Sigmoid colon (tissue), 7 donors: ENCODE measurements at places on chromosomes 6 and 20. TPM values are rescaled to one million over a fixed set of nuclear protein-coding genes. Genes with fewer than 3 reads are reported as not detected.

DNA sequence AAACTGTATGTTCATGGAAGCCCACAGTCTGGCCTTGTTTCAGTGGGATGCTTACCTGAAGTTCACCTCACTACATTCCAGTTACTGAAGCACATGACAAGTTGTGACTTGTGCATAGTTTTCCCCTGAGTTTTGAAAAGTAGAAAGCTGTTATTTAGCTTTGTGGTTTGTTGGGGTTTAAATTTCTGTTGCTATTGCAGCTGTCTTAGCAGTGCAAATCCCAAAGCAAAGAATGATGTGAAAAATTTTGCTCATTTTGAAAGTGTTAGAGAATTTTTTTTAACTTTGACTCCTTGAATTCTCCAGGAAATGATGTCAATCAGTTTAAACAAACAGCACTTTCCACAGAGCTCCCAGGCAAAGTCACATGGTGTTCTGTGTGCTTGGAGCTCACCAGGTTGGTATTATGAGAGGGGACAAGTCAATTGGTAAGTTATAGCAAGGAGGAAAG is 268.4 kb downstream of the ADGRG6 start:
- H3K27me3 ChIP-seq = no peaks in the 10 kb centered on the region
- no peak for DNase-seq
- H3K27ac ChIP-seq = peak overlapping the region; percentile 46
- H3K4me1 ChIP-seq = no peaks in the 10 kb centered on the region
- H3K4me3 ChIP-seq = no peak overlapping the region

- H3K36me3 ChIP-seq = no peaks in the 10 kb centered on the region
- H3K27ac ChIP-seq = no peak overlapping the region
- no peak overlapping the region for H3K4me3 ChIP-seq
Measured at GRCh38 chr6:10793695-10794094, 44.6 kb downstream of the MAK start.

GRCh38 chr20:2794866-2795447 is 5.5 kb downstream of the CPXM1 start:
- no peak overlapping the region for H3K4me3 ChIP-seq
- DNase-seq = no peak
- no peaks in the 10 kb centered on the region for H3K36me3 ChIP-seq
- no peak overlapping the region for H3K27ac ChIP-seq
- H3K4me1 ChIP-seq = peaks cover 6% of the 10 kb centered on the region

DNA sequence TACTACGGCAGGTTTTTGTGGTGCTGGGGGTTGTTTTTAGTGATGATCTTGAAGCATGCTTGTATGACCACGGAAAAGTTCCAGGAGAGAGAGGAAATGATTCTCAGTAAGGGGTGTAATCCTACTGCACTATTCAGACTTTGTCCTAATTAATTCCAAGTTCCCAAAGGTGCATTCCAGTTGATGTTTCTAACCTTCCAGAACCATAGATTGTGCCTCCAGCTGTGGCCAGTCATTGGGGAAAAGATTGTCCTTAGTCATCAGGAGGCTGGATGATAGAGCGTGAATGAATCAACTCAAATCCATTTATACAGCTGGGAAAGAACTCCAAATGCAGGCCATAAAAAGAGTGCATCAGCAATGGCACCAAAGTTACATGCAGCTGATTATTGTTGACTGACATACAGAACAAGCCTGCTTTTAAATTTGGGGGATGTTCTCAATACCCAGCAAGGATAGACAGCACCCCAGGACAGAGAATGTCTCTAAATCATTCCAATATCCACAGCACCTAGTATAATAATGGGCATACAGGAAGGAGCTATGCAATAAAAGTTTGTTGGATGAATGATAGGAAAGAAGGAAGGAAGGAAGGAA is 27.8 kb upstream of the PKHD1 start:
- no peak overlapping the region for H3K27ac ChIP-seq
- H3K27me3 ChIP-seq = no peaks in the 10 kb centered on the region
- no peaks in the 10 kb centered on the region for H3K4me1 ChIP-seq
- no peak overlapping the region for H3K4me3 ChIP-seq

DNA sequence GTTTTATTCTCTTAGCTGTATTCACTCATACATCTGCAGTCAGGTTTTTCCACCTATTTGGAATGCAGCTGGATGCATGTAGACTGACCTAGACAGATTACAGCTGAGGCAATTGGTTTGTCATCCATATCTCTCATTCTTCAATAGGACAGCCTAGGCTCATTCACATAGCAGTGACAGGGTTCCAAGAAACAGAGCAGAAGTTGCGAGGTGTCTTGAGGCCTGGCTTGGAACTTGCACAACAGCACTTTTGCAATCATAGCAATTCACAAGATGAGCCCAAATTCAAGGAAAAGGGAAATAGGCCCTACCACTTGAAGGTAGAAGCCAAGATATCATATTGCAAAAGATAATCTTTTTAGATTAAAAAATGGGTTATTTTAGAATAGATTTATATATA is 508.9 kb upstream of the JAG1 start:
- no peaks in the 10 kb centered on the region for H3K36me3 ChIP-seq
- H3K27me3 ChIP-seq = no peaks in the 10 kb centered on the region
- DNase-seq = no peak

- no peak overlapping the region for H3K4me3 ChIP-seq
- H3K27me3 ChIP-seq = no peaks in the 10 kb centered on the region
- H3K4me1 ChIP-seq = no peaks in the 10 kb centered on the region
- no peak for DNase-seq
- no peaks in the 10 kb centered on the region for H3K36me3 ChIP-seq
- no peak overlapping the region for H3K27ac ChIP-seq
Measured at GRCh38 chr6:4388675-4389074, 253.3 kb upstream of the ECI2 start.

DNA sequence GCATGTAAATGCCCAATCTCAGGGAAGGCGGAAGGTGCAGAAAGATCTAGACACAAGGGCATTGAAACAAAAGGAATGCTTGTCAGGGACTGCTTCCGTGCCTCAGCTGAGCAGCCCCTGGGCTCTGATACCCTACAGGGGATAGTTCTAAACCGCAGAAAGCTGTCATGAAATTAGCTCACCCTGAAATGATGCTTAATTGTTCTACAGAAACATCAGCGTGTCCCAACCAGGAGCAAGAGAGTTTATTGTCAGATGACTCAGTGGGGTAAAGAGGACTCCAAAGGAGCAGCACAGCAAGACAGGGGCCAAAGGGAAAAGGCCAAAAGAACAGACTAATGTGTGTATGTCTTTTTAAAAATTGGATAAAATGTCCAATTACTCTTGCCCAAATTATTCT is 258.4 kb upstream of the JARID2 start:
- DNase-seq = no peak
- no peaks in the 10 kb centered on the region for H3K36me3 ChIP-seq
- H3K4me3 ChIP-seq = no peak overlapping the region

DNA sequence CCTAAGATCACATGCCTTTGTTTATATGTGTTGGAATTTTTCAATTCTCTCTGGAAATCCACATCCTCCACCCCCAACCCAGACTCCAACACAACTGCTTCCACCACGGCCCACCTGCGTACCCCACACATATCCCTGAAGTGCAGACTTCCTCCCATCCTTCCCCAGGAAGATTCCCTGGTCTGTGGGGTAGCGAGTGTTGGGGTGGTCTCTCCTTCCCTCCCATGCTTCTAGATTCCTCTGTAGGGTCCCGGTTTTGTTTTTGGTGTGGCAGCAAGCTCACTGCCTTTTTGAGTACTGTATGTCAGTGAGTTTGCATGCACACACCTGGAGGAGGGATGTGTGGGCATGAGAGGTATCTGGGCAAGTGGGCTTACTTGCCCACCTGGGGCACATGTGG is 127.6 kb downstream of the MRPL14 start:
- no peaks in the 10 kb centered on the region for H3K36me3 ChIP-seq
- no peak overlapping the region for H3K4me3 ChIP-seq
- peaks cover 4% of the 10 kb centered on the region for H3K27me3 ChIP-seq

DNA sequence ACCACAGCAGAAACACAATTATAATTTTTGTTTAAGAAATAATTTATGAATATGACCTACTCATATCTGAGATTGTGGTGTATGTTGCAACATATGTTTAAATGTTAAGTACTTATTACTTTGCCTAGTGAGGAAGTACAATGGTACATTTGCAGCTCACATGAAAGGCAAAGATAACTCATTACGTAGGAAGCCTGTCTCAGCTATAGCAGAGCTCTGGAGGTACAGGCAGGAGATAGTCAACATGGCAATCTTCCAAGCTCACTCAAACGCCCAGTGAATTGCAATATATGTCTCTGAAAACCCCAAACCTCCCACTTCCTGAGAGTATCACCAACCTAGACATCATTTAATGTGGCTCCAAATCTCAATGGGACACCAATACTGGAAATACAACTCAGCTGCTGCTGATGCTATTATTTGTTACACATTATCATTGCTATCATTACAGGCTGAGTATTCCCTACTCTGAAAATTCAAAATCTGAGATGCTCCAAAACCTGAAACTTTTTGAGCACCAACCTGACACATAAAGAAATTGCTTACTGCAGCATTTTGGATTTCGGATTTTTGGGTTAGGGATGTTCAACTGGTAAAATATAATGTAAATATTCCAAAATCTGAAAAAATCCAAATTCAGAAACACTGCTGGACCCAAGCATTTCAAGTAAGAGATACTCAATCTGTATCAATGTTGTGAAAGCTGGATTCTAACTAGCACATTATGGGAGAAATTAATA is 25.1 kb upstream of the GSTA4 start:
- H3K36me3 ChIP-seq = peaks cover 11% of the 10 kb centered on the region
- no peak for DNase-seq
- H3K27me3 ChIP-seq = no peaks in the 10 kb centered on the region
- H3K4me3 ChIP-seq = no peak overlapping the region
- H3K4me1 ChIP-seq = no peaks in the 10 kb centered on the region

DNA sequence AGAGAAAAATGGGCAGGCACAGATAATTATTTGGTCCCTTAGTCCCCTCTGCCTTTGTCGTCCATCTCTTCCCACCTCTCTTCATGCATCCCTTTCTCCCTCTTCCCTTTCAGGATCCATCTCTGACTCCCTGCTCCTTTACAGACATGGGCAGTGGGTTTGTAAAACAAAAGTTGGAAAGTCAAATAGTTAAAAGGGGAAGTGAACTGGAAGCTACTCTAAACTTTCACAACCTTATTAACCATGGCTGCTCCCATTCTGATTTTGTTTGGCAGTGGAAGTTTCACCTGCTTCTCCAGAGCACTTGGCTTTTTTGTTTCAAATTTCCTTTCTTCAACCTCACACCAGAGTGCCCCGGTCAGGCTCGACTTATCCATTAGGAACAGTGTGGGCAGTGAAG is 1.2 kb downstream of the HLA-DQA2 start:
- H3K27ac ChIP-seq = no peak overlapping the region
- no peak overlapping the region for H3K4me3 ChIP-seq
- DNase-seq = no peak
- no peaks in the 10 kb centered on the region for H3K4me1 ChIP-seq
- no peaks in the 10 kb centered on the region for H3K36me3 ChIP-seq

GRCh38 chr6:34358389-34358905 is 34.0 kb downstream of the NUDT3 start:
- no peaks in the 10 kb centered on the region for H3K4me1 ChIP-seq
- no peak for DNase-seq
- no peak overlapping the region for H3K4me3 ChIP-seq
- H3K27me3 ChIP-seq = no peaks in the 10 kb centered on the region

GRCh38 chr20:60138256-60139220 is 180.3 kb downstream of the CDH26 start:
- no peaks in the 10 kb centered on the region for H3K27me3 ChIP-seq
- peak overlapping the region; percentile 26 for H3K4me3 ChIP-seq
- no peak for DNase-seq
- no peaks in the 10 kb centered on the region for H3K36me3 ChIP-seq
- H3K27ac ChIP-seq = no peak overlapping the region

- H3K4me1 ChIP-seq = peaks cover 33% of the 10 kb centered on the region
- H3K27ac ChIP-seq = peak overlapping the region; percentile 69
- no peaks in the 10 kb centered on the region for H3K27me3 ChIP-seq
- H3K36me3 ChIP-seq = no peaks in the 10 kb centered on the region
Measured at GRCh38 chr6:2633736-2634135, 117.0 kb downstream of the MYLK4 start.

- H3K27me3 ChIP-seq = no peaks in the 10 kb centered on the region
- DNase-seq = no peak
- no peak overlapping the region for H3K27ac ChIP-seq
Measured at GRCh38 chr6:87171938-87172633, 16.7 kb downstream of the ZNF292 start.

DNA sequence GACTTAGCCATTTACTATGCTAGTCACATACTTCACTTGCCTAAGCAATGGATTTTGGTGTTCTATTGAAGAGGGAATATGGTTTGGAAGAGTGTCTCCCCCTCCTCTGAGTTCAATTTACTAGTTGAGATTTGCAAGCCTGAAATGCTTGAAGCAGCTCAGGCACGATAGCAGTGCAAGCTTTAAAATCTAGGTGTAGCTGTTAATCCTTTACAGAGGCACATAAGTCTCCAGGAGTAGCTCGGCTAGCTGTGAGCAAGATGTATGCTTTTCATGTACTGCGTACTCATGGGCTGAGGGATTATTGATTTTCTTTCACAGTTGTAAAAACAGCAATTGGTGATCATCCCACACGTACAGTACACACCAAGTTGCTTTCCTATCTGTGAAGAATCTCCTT is 726 bp downstream of the FLRT3 start:
- peaks cover 22% of the 10 kb centered on the region for H3K4me1 ChIP-seq
- no peaks in the 10 kb centered on the region for H3K27me3 ChIP-seq
- no peaks in the 10 kb centered on the region for H3K36me3 ChIP-seq
- H3K27ac ChIP-seq = peak overlapping the region; percentile 84

- H3K27ac ChIP-seq = no peak overlapping the region
- no peak overlapping the region for H3K4me3 ChIP-seq
- DNase-seq = no peak
- H3K36me3 ChIP-seq = no peaks in the 10 kb centered on the region
- H3K4me1 ChIP-seq = no peaks in the 10 kb centered on the region
Measured at GRCh38 chr6:121838842-121839241, 403.4 kb downstream of the GJA1 start.

Gene LSM2
- 44.1 TPM for total RNA-seq

Gene TAP1
- 23.5 TPM for total RNA-seq

Gene SEMG2
- not detected for total RNA-seq

Gene TCP11
- not detected for total RNA-seq

Gene SHLD1
- total RNA-seq = 6.1 TPM

Gene F13A1
- 120 TPM for total RNA-seq

Gene PHF10
- total RNA-seq = 73.4 TPM
